Activated gamma-delta T cell (primary cell): ENCODE measurements at places on chromosomes 6 and 20.

GRCh38 chr20:50445354-50446151, 64.6 kb upstream of the PTPN1 start:
- no peak for DNase-seq

DNA sequence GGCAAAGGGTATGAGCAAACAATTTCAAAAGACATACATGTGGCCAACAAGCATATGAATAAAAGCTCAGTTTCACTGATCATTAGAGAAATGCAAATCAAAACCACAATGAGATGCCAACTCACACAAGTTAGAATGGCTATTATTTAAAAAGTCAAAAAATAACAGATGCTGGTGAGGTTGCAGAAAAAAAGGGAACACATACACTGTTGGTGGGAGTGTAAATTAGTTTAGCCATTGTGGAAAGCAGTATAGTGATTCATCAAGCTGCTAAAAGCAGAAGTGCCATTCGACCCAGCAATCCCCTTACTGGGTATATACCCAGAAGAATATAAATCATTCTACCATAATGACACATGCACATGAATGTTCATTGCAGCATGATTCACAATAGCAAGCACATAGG, 6.7 kb upstream of the KHDC1L start:
- DNase-seq, result no peak

- DNase-seq, result no peak
Measured at GRCh38 chr6:4905826-4906225, 98.0 kb downstream of the RPP40 start.

GRCh38 chr6:91877994-91878393, 1291.1 kb upstream of the MAP3K7 start:
- DNase-seq, result no peak

DNA sequence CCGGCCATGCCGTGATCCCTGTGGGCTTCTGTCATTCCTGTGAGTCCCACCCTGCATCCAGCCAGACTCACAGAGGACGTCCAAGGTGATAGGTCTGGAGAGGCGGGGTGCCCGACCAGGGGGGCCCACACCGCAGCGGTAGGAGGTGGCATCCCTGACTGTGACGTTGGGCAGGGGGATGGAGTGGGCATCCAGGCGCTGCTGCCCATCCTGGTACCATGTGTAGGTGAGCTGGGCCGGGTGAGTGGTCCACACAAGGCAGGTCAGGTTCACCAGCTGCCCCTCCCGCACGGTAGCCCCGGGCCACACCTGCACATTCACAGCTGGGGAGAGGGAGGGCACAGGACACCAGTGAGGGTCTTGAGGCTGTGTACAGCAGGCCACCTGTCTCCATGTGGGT, 11.6 kb upstream of the ADAM33 start:
- no peak for DNase-seq
